Left ventricle myocardium inferior (tissue), 1 donor: ENCODE measurements at places on chromosomes 11 and 22. TPM values are rescaled to one million over a fixed set of nuclear protein-coding genes. Genes with fewer than 3 reads are reported as not detected.

CRY2 gene
- 62.2 TPM for total RNA-seq

DNA sequence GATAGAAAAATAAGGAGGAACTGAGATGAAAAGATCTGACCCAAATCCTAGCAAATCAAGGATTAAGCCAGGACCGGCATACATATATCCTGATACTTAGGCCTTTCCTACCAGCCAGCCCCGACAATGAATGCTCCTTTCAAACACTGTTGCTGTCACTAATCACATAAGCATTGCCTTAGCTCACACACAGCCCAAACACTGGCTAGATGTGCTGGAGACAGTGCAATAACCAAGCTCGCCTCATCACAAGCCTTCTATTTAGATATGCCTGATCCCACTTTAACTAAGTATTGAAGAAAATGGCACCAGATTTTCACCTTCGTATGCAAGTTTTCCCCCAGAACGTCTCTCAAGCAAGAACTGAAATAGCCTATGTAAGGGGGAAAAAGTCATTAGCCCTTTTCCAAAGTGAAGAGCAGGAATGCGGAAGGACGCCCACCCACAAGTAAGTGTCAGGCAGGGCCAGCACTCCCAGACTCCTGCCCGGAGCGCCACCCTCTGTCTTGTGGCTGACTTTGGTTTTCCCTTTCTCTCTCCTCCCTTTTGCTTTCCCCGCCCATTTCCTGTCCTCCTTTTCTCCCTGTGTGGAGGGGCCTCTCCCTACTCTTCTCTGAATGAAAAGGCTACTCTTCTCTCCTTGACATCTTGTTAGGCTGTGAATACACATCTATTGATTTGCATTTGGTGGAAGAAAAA lies 8.9 kb upstream of the OPCML start:
- no peak for DNase-seq

DNA sequence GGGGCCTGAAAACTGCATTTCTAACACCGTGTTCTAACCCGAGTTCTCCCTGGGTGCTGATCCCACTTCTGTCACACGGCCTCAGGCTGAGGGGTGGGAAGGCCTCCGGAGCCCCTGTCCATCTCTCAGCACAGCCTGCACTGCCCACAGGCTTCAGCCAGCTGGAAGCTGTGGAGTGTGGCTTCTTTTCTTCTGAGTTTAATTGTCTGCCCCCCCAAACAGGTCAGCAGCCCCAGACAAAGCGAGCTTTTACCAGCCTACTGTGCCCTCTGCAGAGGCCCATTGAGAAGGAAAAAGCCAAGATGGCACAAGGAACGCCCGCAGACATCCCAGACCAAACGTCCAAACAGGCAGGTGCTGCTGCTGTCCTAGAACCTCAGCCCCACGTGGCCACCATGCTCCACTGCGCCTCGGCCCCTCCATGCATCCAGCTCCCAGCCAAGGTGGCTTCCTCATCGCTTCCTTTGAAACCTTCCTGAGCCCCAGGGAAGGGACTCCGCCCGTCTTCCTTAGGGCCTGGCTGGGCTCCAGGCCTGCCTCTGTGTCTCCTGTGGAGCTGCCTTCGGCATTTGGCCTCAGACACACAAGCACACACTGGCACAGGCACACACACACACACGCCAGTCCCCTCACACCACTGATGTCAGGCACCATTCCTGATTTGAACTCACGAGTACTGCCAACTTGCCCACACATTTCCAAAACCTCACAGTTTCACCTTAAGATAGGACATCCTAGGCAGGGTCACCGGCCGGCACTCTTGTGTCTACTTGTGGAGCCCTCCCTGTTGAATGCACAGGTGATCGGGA lies 1.7 kb downstream of the MOB2 start:
- peak; percentile 33 for DNase-seq

KCNK7 gene
- 0.85 TPM for total RNA-seq

DNA sequence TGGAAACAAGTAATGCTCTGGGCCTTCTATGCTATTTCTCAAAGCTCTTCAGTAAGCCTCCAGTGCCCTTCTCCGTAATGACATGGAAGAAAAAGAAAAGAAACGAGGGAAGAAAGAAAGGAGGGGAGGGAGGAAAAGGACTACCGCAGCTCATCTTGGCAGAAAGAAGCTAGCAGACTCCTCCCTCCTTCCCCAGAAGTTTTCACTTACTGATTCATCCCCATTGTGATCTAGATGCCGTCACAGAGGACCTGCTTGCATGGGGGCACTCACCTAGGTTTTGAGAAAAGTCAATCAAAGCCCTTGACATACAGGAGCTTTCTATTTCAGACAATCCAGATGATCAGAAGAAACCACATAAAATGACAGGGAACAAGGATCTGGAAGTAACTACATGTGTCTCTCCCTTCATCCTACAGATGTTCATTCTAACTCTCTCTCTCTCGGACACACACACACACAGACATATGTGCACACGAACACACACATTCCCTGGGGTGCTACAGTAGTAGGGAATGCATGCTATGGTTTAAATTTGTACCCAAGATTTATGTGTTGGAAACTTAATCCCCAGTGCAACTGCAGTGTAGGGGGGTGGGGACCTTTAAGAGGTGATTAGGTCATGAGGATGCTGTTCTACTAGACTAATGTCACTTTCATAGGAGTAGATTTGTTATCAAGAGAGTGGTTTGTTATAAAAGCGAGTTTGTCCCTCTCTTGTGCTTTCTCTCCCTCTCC lies 37.6 kb upstream of the RCN1 start:
- no peak for DNase-seq

DNA sequence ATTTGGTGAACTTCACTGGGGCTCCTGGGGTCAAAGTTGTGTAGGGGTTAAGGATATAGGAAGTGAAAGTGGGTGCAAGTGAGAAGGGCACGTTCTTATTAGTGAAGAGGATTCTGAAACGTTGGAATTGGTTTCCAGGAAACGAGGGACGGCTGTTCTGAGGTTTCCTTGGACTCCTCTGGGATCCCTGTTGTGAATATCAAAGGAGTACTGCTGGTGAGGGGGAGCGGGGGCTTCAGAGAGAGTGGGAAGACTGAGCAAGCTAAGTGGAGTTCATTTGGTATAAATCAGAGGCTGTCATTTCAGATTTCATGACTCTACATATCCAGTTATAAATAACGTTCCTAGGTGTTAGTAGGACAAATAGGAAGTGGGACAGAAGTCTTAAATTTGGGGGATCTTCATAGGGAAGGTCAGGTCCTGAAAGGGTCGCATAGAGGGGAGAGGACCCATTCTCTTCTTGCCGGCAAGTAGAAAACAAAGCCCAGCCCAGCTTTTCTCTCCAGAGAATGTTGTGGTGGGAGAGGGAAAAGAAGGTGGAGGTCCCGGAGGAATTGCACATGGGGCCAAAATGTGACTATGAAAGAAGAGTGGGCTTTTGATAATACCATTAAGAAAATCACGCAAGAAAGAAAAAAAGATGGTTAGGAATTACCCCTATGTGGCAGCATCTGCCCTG lies 1.1 kb upstream of the NELL1 start:
- no peak for DNase-seq

NCR3LG1 gene
- total RNA-seq: 0.80 TPM

ARHGAP42 gene
- 11.1 TPM for total RNA-seq

PKP3 gene
- total RNA-seq: 0.52 TPM

GRCh38 chr11:9170450-9170849 lies 79.1 kb upstream of the SCUBE2 start:
- no peak for DNase-seq

MMP13 gene
- total RNA-seq: not detected

GRCh38 chr11:125379981-125380380 lies 116.1 kb downstream of the FEZ1 start:
- no peak for DNase-seq

DNA sequence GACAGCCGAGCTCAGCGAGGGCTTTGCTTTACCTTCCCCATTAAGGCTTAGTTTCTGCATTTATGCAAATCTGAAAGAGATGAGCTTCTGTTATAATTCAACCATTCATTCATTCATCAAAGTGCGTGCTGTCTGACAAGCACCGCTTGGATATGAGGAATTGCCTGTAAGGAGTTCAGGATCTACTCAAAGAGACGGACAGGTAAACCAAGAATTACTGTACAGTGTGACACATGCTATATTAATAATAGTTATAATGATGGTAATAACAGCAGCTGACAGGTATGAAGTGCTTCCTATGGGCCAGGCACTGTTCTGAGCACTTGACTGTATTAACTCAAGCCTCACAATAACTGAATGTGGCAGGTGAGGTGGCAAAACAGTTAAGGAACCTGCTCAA lies 109.9 kb upstream of the TBCEL start:
- no peak for DNase-seq

RAPSN gene
- 2.2 TPM for total RNA-seq

TEX12 gene
- total RNA-seq: 0.22 TPM

DNA sequence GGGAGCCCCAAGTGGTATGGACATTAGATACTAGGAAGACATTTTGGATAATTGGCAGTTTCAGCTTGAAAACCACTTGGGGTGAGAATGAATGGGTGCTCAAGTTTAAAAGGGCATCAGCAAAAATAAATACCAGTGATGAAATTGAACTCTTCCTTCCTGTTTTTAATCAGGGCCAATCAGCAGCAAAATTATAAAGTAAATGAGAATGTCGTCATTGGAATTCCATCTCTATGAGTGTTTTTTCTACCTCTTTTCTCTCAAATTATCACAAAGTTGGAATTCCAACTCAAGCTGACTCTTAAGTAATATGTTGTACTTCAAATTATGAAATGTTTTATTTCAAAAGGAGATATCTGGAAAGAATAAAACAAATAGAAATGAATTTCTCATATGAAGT lies 730.6 kb downstream of the METTL15 start:
- DNase-seq: no peak

GRCh38 chr22:48952256-48953102 lies 875.2 kb downstream of the BRD1 start:
- no peak for DNase-seq

MMP10 gene
- not detected for total RNA-seq

- DNase-seq: no peak
Measured at GRCh38 chr11:117678658-117679406, 118.2 kb downstream of the DSCAML1 start.

GRCh38 chr22:18050065-18050464 lies 25.7 kb upstream of the MICAL3 start:
- no peak for DNase-seq

HIC2 gene
- 1.5 TPM for total RNA-seq

GRCh38 chr11:97610854-97611253 lies 1221.0 kb downstream of the JRKL start:
- no peak for DNase-seq

- no peak for DNase-seq
Measured at GRCh38 chr11:80155412-80156017, 714.7 kb upstream of the TENM4 start.

- no peak for DNase-seq
Measured at GRCh38 chr11:71400216-71400615, 48.0 kb downstream of the DHCR7 start.

DNA sequence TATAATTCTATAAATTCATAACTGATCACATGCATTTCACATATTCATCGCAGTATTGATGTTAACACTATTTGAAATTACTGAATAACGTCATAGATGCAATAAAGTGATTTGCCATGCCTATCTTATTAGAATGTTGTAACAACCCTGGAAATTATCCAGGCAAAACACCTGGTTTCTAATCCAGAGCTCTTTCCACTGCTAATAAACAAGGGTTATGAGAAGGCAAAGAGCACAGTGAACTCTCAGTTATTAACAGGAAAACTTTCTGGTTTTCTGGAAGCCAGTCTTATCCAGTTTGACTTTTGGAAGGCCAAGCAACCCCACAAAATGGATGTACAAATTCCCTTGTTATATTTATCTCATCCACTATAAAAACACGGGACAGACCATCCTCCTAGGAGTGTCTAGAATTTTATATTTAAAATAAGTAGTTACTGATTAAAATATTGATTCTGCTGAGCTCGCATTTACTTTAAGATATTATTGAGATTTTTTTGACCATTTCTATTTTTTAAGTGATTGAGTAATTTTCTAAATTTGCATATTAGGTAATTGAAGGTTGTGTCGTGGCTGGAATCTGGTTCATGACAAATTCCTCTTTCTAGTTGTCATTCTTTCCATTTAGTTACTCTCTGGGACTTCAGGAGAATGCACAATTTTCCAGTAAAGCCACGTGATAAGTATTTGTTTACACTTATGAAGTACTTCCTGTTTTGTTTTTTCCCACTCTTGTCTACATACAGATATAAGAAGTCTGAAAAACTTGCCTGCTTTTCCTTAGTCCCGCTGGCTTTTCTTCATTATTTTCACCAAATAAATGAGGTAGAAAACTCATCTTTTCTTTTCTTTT lies 47.9 kb downstream of the DCUN1D5 start:
- DNase-seq: no peak

- DNase-seq: peak; percentile 75
Measured at GRCh38 chr11:45993531-45994001, 71.1 kb downstream of the LARGE2 start.

SHANK3 gene
- 23.1 TPM for total RNA-seq

DNA sequence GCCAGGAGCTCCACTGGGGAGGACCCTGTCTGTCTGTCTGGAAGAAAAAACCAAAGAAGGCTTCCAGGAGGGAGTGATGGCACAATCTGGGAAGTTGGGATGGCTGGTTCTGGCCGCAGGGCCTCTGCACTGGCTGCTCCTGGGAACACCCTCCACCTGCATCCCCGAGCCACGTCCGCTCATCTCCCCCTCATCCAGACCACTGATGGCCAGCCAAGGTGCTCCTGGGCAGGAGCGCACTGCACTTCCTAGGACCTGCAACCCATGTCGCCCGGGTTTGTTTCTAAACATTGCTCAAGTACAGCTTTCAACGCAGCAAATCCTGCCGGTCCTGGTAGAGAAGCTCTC lies 4.9 kb upstream of the IFITM10 start:
- no peak for DNase-seq

- no peak for DNase-seq
Measured at GRCh38 chr11:26025676-26026075, 306.3 kb upstream of the ANO3 start.

KCNQ1OT1 gene
- total RNA-seq: 0.33 TPM

DNA sequence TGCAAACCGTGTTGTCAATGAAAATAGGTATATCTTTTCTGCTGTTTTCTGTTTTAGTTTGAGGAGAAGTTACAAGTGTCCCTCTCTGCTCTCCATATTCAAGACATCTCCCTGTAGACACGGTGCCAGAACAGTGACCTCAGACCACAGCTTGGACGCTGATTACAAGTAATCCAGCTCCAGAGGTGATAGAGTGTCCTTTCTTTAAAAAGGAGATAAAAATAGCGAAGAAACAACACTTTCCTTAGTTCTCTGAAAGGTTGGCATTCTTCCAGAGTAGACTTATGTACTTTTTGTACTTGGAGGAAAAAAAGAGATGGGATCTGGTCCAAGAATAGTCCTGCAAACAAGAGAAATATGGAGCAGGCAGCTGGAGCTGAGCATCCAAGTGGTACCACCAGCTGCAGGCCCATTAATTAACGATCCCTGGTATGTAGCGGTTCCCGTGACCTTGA lies 43.0 kb upstream of the WT1 start:
- DNase-seq: no peak

- peak; percentile 45 for DNase-seq
Measured at GRCh38 chr22:17832665-17833064, 58.4 kb upstream of the BID start.

CAVIN3 gene
- total RNA-seq: 37.1 TPM

GRAP2 gene
- 1.6 TPM for total RNA-seq

- DNase-seq: no peak
Measured at GRCh38 chr11:125402435-125402834, 93.6 kb downstream of the FEZ1 start.
